ENCODE measurements at places on chromosomes 12 and 14.
A peak's percentile ranks its signal among the peaks of the same experiment; 100 is the strongest.

DNA sequence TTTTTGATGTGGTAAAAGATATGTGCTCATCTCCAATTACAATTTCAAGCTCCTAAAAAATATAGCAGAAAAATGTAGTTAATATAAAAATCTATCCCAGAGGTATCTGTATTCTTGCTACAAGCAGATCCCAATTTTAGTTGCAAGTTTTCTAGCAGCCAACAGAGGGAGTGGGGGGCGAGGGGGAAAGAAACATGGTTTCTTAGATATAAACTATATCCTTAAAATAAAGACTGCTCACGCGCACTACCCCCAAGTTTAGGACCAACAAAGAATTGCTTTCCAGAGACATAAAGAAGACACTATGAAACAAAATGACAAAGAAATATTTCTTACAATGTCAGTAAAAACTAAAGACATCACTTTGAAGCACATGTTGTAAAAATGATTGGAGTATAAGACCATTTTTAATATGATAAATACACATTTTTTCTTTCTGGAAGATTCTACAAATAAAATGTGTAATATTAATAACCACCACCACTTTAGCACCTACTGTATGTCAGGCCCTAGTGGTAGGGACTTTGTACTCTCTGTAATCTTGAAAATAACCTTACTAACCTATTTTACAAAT, 5.4 kb downstream of the MAGOHB start:
- peak; percentile 16 for DNase-seq

DNA sequence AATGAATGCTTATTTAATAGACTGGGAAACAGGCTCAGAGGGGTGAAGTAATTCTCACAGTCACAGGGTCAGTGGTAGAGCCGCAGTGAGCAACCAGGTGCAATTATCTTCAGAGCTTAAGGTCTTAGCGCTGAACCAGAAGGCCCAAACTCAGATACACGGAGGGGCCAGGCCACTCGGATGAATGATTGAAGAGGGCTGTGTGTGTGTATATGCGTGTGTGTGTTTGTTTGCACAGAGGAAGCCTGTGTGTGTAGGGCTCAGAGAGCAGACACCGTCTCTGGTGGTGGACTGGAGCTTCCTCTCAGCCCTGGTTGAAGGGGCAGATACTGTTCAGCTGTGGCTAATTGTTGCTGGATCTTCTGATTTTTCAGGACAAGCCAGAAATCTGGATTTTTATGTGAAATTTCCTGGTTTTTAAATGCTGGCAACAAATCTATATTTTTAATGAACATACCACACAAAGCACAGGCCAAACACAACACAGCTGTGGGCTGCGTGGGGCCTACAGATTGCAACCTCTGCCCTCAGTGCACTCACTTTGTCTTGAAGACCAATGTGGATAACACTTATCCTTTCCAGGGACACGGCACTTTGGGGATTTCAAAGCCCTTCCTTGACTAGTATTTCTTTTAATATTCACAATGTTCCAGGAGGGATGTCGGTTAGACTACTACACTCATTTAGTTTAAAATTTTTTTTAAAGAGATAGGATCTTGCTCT, 94.5 kb upstream of the NRXN3 start:
- no peak for DNase-seq

GRCh38 chr12:70197345-70197744, 45.9 kb upstream of the CNOT2 start:
- no peak for DNase-seq

- DNase-seq = no peak
Measured at GRCh38 chr14:76227450-76228050, 75.8 kb downstream of the GPATCH2L start.

DNA sequence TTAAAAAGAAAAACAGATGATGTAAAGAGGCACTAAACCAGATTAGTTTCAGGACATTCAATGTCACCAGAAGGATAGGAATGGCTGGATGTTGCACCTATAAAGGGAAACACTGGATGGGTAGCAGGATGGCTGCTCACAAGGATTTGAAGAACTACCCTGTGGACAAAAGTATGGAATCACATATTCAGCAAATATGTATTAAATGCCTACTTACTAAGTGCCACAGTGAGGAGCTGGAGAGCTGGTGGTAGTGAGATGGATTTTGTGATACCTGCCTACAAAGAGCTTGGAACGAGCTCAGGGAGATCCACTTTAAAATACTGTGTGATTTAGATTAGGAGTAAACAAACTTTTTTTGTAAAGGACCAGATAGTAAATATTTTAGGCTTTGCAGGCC, 316.2 kb downstream of the PAWR start:
- DNase-seq = no peak

- DNase-seq = no peak
Measured at GRCh38 chr12:4279198-4279690, 5.7 kb downstream of the CCND2 start.

GRCh38 chr14:36826614-36827013, 165.0 kb downstream of the PAX9 start:
- no peak for DNase-seq

DNA sequence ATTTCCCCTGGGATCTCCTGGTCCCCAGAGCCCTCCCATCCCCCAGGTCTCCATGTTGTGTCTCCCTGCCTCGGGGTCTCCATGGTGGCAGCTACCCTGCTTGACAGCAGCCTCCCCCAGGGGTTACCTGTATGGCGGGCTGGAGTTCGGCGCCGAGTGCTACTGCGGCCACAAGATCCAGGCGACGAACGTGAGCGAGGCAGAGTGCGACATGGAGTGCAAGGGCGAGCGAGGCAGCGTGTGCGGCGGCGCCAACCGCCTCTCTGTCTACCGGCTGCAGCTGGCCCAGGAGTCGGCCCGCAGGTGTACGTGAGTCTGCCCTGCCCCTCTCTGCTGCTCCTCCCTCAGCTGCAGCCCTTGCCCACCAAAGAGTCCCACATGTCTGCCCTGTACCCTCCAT, 80.9 kb downstream of the WSCD2 start:
- DNase-seq = peak; percentile 79

- no peak for DNase-seq
Measured at GRCh38 chr14:105529319-105529568, 2.9 kb downstream of the TMEM121 start.

- DNase-seq = no peak
Measured at GRCh38 chr14:61108496-61109141, 127.6 kb downstream of the SLC38A6 start.

- DNase-seq = no peak
Measured at GRCh38 chr14:51860825-51861499, 550 bp downstream of the GNG2 start.

DNA sequence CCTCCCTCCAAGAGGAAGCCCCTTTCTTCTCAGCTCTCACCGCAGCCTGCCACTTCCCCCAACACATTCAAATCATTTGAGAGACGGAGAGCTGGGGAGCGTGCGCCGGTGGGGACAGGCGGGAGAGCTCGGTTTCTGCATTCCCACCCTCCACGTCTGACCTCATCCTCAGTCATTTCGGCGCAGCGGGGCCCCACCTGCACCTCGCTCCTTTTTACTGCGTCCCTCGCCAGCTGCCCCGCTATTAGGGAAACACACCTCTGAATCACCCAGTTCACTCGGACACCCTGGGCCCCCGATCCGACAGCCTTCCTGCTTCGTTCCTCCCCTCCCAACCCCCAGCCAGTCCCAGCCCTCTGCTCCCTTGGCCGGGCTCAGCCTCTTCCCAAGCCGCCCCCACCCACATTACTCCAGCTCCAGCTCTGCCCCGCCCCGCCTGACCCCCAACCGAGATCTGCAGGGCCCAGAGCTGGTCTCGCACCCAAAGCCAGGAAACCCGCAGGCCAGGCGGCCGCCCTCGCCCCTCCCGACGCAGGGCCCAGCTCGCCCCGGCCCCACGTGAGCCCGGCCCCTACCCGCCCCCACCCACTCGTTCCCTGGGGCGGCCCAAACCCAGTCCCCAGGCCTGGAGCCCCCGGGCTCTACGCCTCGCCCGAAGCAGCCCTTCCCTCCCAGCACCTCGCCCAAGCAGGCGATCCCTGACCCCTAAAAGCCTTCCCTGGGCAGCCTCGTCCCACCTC, 783 bp downstream of the CORO1C start:
- peak; percentile 83 for DNase-seq

DNA sequence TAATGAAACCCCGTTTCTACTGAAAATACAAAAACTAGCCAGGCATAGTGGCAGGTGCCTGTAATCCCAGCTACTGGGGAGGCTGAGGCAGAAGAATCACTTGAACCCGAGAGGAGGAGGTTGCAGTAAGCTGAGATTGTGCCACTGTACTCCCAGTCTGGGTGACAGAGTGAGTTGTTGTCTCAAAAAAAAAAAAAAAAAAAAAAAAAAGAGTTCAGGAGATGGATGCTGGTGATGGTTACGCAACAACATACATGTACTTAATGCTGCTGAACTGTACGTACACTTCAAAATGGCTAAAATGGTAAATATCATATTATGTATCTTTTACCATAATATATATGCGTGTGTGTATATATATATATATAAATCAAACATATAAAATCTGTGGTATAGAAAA, 29.0 kb downstream of the ACTN1 start:
- DNase-seq = no peak

DNA sequence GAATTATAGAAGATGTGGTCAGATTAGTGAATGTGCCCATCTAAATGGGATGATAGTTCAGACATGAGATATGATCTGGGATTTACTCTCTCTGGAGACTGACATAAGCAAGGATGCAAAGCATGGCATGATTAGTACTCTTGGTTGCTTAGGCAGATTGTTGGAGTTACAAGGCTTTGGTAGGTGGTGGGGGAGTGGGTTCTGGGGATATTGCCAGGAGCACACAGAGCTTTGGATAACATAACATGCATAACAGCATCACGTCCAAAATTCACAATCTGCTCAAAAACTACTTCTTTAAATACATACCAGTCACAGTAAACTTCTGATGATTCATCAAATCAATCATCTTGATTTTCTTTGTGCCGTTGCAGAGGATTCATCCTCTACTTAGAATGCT, 287.4 kb downstream of the ACSS3 start:
- DNase-seq = no peak

DNA sequence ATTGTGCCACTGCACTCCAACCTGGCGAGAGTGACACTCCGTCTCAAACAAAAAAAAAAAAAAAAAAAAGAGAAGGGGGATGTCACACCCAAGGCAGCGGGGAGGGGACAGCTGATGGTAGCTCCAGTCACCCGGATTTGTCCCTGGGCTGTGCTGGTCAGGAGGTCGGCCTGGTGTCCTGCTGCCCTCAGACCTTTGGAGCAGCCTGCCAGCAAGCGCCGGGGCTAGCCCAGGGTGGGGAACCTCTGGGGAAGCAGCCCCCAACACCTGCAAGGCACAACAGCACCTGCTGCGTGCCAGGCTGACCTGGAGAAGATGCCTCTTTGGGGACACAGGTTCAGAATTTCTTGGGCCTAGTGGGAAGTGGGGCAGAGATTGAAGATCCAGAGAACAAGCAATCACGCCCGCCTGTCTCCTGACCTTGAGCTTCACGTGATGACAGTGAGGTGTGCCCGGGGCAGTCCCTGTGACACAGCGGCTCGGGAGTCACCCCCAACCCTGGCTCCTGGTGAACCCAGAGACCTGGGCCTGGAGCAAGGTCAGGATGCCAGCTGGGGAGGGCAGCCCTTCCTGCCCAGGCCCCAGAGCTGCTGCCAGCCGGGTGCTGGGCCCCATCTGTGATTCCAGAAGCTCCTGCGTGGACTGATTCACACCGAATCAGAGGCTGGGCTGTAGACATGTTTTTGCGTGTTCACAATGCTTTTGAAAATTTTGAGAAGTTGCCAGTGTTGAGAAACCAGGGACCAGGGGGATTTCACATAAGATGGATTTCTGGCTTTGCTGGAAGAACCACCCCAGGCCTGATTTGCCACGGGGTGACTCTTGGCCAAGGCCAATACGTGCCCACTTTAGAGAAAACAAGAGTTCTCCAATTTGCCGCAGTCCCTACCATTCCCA, 66.4 kb downstream of the RFLNA start:
- no peak for DNase-seq

DNA sequence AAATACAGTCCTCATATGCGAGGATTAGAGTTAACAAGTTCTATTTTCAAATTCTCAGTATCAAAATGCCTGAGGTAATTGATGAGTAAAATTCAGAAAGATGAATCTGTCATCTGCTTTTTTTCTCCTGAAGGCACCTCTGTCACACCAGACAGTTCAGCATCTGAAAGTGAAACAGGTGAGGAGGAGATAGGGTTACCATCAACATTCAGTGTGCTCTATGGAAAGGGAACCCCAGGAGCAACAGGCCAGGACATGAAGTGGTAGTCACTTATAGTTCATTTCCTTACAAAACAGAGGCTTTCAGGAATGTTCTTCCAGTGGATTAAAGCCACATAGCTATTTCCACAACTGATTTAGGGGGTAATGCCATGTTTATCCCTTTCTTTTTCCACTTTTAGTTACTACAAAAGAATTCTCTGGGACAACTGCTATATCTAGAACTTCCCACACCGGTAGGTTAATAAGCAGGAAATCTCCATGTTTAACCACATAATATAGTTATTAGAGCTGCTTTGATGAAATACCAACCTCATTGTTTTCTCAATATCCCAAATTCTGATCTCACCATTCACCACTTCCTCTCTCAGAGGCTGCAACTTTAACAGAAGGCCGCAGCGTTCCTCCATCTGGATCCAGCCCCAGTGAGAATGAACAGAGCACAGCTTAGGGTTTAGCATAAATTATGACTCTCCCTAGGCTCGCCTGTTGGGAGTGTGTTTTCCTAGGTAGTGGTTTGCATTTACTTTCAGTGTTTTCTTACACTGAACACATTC, 177.0 kb upstream of the CNTN1 start:
- no peak for DNase-seq

DNA sequence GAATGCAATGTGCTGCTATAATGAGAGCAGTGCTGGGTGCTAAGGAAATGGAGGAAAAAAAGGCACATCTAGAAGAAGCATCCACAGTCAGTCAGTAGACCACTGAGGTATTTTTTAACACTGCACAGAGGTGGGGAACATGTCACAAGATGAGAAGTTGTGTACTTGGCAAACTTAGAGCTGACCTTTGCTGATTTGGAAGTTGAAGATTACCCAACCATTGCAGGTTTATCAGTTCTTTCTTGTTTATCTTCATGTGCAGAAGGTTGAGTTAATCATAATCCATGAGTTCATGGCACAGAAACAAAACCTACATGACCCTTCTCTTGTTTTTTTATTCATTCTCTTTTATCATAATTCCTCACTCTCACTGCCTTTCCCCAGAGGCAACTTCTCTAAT, 3.2 kb upstream of the PAH start:
- no peak for DNase-seq

DNA sequence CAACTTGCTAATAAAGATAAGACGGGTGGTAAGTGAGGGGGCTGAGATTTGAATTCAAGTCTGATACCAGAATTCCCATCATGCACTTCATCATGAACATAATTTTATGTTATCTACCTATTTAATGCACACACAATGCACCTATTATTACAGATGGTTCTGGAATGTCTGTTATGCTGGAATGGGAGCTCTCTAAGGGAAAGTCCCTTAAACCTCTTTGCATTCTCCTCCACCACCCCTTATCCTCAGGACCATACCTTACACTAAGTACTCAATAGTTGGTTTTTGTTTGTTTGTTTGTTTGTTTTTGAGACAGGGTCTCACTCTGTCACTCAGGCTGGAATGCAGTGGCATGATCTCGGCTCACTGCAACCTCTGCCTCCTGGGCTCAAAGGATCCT, 7.0 kb upstream of the MSI1 start:
- no peak for DNase-seq

GRCh38 chr12:53482626-53483168, 16.6 kb downstream of the MAP3K12 start:
- DNase-seq = no peak
